ENCODE measurements at places on chromosomes 12 and 14.

DNA sequence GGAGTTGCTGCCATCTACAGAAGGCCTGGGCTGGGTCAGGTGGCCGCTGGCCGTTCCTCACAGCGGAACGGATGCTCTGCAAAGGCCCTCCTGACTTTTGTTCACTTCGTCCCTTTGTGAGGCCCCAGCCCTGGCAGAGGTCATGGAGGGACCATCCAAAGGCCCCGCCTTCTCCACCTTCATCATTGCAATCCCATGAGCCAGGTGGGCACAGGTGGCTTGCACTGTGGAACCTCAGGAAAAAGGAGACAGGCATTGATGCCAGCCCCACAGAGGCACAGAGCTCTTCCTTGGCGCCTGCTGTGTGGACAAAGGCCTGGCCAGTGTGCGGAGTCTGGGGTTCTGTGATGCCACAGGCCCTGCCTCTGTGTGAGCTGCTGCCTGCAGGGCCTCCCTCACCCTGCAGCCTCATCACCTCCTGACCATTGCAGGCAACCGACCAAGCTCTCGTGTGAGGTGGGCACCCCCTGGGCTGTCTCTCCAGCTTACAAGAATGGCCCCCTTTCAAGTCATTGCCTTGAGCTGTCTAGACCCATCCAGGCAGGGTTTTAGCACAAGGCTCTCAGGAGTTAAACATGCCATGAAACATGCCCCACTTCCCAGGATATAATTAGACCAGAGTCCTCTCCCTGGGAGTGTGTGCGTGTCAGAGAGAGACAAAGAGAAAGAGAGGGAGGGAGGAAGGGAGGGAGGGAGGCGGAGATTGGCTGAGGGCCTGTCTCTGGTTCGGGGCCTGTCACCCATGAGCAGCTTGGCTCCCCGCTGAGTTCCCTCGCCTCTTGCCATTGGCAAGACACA, 19.3 kb downstream of the NFKBIA start:
- DNase-seq: peak; percentile 37

DNA sequence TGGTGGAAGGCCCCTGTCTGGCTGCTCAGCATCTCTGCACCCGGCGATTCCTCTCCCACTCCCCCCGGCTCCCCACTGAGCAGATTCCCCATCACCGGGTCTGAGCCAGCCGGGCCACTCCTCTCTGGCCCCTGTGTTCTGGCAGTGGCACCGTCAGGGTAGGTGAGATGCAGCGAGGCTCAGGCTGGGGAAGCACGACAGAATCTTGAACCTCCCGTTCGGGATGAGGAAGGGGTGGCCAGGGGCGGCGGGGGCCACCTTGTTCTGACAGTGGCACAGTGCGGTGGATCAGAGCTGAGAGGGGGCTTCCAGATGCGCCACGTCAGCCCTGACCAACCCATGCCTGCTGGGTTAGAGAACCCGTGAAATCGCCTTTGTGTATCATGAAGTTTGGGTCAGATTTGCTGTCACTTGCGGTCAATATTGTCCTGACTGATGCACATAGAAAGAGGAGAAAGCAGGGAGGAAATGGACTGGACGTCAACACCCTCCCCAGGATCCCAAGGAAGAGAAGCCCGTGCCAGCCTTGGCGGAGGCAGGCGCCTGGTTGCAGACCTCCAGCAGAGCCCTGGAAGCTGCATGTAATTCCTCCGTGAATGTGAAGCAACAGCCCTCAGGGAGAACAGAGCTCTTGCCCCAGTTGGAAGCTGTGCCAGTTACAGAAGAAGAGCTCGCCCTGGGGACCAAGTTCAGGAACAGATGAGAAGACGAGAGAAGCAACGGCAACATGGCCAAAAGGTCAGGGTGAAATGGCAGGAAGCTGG, 137.1 kb upstream of the SFSWAP start:
- DNase-seq: no peak

GRCh38 chr14:67269298-67270060, 28.2 kb downstream of the PALS1 start:
- peak; percentile 30 for DNase-seq

GRCh38 chr12:90298289-90298948, 589.8 kb upstream of the ATP2B1 start:
- DNase-seq: no peak

DNA sequence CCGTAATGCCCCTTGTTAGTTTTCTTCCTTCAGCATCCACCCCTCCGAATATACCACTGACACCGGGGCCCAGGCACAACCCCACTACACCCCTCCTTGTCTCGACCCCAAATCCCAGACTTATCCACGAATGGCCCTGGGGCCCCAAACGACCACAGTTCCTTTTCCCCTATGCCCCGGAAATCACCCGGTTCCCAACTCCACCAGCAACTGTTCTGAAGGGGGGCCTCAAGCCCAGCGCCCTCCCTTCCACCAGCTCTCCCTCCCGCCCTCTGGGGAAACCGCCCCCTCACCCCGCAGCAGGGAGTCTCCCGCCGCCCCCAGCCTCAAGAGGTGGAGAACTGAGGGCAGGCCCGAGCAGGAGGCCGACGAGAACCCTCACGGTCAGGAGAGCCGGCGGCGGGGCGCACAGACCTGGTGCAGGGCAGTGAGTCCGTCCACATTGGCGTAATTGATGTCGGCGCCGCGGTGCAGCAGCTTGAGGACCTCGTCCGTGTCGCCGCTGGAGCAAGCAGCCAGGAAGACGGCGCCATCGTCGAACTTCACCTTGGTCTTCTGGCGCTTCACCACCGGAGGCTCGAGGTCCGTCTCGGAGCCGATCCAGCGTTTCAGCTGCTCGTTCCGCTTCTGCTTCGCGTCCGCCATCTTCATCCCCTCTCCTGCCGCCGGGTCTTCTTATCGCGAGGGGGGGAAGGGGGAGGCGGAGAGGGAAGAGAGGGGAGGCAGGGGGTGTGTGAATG, 446 bp downstream of the PPP1R12A start:
- no peak for DNase-seq

DNA sequence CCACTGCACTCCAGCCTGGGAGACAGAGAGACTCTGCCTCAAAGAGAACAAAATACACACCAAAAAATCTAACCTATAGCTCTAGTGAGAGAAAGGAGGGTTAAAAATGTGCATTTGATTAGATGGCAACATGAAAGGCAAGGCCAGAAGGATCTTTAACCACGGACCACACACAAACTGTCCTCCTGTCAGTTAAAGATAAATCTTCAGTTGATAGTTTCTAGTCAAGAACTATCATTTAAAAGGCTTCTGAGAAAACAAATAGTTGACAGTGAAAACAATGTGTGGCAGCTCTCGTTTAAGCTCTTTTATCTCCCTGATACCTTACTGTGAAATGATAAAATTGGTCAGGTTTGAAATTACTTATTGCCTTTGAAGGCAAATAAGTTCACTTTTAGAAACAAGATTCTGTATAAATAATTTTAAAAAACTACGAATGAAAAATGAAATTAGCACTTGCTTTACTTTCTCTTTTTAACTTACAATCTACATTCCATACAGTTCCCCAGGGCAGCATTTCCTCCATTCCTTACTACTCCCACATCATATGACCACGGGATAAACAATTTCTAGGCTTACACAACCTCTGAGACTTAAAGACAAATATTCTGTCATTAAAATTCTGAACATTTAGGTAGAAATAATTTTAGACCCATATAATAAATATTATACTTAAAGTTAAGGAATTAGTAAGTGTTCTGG, 71.4 kb upstream of the GNPNAT1 start:
- peak; percentile 44 for DNase-seq

DNA sequence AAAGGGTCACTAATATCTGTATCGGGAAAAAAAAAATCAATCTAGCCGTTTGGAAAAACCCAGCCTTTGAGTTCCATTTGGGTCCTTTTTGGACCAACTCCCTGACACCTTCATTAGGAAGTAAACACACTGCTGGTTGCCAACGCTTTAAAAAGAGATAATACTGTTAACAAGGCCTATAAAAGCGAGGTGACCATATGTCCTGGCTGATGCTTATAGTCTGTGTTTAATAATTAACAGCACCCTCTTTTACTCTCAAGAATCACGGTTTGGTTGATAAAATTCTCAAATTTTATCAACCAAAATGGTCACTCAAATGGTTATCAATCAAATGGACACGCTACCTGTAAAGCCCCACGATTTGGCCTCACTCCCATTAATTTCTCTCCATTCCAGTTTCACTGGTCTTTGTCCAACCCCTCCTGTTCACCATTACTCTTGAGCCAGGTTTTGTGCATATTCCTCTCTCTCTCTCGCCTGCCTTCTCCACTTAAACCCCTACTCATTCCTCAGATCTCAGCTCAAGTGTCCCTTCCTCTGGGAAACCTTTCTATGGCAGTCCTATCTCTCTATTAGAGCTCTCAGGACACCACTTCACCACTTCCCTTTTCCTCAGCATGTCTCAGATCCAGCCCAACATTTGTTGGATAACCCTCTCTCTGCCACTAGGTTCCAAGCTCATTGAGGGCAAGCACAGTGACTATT, 9.5 kb downstream of the BTG1 start:
- DNase-seq: no peak

DNA sequence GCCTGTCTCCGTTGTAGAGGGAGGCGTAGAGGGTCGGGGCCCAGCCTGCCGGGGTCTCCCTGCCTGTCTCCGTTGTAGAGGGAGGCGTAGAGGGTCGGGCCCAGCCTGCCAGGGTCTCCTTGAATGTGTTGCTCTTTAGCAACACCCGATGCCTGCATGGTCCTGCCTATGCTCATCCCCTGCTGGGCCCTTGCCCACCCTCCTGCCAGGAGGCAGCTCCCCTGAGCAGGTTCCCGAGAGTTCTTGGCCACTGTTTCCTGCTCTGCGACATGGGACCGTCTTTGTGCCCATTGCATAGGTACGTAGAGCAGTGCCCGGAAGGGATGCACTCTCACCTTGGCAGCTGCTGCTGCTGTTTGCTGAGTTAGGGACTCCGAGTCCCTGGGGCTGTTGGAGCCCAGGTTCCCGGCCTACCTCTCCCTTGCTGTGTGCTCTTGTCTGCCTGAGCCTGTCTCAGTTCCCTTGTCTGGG, 3.3 kb downstream of the KIF26A start:
- DNase-seq: no peak

- no peak for DNase-seq
Observed at GRCh38 chr12:126424696-126425095, 1359.5 kb downstream of the AACS start.

DNA sequence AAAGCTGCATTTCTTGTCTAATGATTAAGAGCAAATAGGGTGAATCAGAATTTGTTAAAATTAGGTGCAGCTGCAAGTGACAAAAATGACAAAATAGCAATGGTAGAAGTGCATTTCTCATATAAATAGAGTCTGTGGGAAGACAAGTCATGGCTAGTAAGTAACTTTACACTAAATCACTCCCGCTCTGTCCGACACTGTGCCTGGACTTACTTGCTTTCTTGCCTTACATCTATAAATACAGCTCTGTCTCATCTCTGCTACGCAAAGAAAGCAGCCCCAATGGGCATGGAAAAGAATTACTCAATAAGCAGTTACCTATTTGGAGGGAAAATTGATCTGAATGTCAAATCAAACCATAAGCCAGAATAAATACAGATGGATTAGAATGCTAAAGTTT, 245.4 kb upstream of the KRR1 start:
- DNase-seq: no peak

- DNase-seq: no peak
Observed at GRCh38 chr14:42141328-42141727, 534.7 kb downstream of the LRFN5 start.

- DNase-seq: peak; percentile 77
Observed at GRCh38 chr14:38297681-38298080, 41.8 kb upstream of the CLEC14A start.

DNA sequence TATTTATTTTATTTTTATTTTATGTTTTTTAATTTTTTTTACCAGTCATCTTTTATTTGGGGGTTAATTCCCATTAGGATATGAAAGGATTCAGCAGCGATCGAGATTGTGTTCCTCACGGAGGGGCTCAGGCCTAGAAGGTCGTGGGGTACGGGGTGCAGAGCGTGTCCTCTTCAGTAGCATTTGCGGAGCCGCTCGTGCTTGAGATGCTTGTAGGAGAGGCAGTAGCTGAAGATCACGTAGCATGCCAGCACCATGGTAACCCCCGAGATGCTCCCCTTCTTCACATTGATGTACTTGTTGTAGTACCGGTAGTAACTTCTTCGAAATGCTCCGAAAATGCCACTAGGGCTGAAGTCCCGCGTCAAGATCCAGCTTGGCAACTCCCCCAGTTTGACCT, 40.5 kb upstream of the PLEKHG6 start:
- DNase-seq: no peak

DNA sequence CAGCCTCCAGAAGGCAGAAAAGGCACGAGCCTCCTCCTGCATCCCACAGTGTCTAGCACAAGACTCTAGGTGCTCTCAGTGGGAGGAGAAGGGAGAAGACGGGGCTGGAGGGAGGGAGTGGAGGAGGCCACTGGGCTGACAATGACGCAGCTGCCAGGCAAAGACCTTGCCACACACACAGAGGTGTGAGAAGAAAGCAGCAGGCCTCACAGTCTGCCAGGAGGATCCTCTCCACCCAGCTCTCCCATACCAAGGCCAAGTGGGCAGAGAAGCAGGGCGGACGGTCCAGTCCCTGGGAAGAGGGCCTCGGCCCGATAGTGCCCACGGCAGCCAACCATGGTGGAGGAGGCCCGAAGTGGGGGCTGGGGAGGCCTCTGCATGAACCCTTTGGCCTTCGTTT, 78.9 kb downstream of the NCOR2 start:
- no peak for DNase-seq

GRCh38 chr12:14949631-14950030, 11.3 kb upstream of the ERP27 start:
- no peak for DNase-seq

DNA sequence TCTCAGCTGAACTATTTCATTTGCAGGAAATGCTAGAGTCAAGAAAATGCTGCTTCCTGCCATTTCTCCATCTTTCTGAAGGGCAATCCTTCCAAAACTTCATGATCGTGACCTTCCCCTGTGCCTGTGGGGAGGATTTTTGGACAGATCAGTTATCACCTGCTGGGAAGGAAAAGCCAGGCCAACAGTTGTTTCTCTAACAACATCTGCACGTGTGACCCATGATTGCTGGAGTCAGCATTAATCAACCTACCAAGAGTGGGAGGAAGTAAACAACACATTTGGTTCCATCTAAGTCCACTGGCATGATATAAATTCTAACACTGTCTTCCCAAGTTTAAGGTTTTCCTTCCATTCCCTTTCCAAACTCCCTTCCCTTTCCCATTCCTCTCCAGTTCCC, 172.7 kb downstream of the APAF1 start:
- no peak for DNase-seq

GRCh38 chr14:35402323-35403113, 2.0 kb downstream of the NFKBIA start:
- peak; percentile 38 for DNase-seq

GRCh38 chr12:93812626-93813025, 135.5 kb downstream of the CRADD start:
- DNase-seq: no peak

- peak; percentile 21 for DNase-seq
Observed at GRCh38 chr12:31492599-31493196, 98.2 kb downstream of the DENND5B start.

DNA sequence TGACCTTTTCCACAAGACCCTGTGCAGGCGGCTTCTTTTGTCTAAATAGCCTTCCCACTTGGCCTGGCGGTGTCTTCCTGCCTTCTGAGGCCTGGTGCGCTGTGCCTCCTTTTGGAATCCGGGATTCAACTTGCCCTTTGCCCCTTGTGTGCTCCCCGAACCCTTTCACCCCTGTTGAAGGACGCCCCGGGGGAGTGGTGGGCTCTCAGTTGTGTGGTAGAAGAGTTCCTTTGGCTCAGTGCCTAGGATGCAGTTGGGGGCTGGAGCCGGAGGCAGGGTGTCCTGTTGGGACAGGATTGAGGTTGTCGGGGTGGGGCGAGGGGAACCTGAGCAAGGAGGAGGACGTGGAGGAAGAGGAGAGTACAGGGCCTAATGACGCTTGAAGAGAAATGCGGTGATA, 34.5 kb downstream of the KLC1 start:
- DNase-seq: no peak
